ENCODE measurements at places on chromosomes 16 and 17.

DNA sequence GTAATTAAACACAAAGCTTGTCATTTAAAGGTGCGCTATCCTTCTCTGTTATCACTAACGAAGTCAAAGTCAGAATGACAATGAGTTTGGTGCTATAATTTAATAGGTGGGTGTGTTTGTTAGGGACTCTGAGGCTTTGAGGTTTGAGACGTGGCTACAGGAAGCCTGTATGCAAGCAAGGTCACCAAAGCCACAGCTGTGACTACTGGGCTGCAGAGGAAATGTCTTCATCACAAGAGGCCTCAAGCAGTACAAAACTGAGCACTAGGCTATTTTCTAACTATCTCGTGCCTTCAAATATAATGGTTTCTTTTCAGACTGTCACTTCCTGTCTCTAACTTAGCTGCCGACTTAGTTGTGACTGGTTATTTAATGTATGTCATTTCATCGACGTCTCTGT lies 141.2 kb downstream of the AATF start:
- no peak for DNase-seq

- DNase-seq = no peak
Measured at GRCh38 chr17:54324813-54325212, 502.1 kb downstream of the KIF2B start.

DNA sequence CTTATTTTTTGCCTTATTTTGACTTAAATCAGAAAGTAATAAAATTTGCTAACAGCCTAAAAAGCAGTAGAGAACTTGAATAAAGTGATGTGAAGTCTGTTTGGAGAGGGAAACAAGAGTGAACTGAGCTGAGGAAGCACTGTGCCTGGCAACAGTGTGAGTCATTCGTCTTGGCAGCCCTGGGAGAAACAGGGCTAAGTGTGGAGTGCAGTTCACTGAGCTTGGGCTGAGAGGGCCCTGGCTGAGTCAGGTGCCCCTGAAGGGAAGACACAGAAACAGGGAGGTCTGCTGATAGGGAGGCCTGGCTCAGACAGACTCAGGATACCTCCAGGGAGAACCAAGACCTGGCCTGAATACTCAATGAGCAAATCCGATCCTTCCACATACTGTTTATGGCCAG lies 132.1 kb downstream of the HS3ST4 start:
- DNase-seq = no peak

GRCh38 chr16:75081179-75081859 lies 35.3 kb downstream of the LDHD start:
- no peak for DNase-seq

- no peak for DNase-seq
Measured at GRCh38 chr17:47742319-47743181, 9.5 kb downstream of the TBX21 start.

DNA sequence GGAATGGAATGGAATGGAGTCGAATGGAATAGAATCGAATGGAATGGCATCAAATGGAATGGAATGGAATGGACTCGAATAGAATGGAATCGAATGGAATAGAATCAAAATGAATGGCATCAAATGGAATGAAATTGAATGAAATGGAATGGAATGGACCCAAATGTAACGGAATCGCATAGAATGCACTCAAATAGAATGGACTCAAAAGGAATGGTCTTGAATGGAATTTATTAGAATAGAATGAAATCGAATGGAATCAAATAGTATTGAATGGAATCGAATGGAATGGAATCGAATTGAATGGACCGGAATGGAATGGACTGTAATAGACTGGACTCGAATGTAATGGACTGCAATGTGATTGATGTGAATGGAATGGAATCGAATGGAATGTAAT lies 501.4 kb upstream of the WSB1 start:
- DNase-seq = no peak

GRCh38 chr16:76081967-76082366 lies 195.2 kb upstream of the CNTNAP4 start:
- peak; percentile 28 for DNase-seq

GRCh38 chr17:74290340-74290739 lies 16.3 kb downstream of the DNAI2 start:
- DNase-seq = no peak

- peak; percentile 48 for DNase-seq
Measured at GRCh38 chr16:19850131-19850817, 34.4 kb downstream of the GPRC5B start.

DNA sequence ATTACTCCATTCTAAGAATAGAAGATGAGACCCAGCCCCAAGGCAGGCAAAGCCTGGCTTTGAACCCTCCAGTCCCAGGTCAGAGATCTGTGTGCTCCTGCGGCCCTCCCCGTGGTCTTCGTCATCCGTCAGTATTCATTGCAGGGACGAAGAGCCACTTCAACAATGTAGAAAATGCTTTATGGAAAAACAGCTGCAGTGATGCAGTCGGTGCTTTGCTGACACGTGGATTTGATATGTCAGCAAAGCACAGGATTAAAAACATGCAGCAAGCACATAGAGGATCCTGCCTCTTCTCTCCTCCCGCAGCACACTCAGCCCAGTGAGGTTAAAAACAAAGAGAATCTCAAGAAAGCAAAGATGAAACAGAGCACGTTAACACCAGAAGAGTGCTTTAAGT lies 117.1 kb upstream of the AXIN2 start:
- no peak for DNase-seq

DNA sequence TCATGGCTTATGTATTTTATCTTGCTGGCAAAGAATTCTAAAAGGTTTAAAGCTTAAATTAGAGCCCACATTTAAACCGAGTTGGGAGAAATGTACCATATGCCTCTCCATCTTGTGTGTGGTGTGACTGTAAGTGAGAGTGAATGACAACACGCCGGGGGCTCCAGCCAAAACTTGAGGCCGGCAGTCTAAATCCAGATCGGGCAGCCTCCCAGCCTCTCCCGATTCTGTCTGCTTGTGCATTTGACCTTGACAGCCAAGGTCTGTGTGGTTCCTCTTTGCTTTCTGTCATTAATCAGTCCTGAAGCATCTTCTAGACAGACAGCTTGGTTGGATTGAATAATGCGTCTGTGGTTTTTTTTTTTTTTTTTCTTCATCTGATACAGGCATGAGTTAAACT lies 1093.2 kb upstream of the EEF2KMT start:
- no peak for DNase-seq

DNA sequence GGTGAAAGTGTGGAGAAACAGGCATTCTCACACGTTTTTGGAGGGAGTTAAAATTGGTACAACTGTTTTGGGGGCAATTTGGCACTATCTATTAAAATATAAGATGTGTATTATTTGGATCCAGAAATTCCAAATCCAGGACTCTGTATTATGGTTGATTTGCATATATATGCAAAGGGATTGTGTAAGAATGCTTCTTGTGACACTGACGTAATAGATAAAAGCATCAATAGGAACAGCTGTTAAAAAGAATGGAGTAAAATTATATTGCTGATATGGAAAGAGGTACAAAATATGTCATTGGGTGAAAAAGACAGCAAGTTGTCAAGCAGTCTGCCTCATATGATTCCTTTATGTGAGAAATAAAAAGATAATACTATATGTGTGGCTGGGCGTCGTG lies 17.3 kb downstream of the FA2H start:
- no peak for DNase-seq

DNA sequence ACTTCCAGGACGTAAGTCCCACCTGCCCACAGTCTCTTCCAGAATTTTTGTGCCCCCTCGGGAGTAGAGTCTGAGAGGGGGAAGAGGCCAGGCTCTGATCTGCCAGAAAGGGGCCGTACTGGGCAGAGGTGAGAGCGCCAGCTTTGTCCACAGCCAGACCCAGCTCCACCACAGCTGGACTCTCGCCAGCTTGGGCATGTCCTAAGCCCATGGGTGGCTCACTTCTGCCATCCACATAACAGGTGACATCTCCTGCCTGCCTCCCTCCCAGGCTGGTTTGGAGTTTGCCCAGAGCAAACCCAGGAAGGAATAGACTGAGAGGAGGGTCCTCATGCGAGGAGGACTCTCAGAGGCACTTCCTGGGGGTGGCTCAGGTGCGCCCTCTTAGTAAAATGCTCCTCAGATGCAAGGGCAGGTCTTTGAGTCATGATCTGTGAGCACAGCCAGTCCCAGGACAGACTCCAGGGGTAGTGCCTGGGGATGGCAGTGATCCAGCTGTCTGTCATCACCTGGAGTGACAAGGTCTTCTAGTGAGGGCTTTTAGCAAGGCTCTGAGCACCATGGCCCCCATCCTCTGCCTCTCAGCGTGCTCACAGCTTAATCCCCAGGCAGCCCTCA lies 89.2 kb downstream of the AMFR start:
- DNase-seq = no peak

DNA sequence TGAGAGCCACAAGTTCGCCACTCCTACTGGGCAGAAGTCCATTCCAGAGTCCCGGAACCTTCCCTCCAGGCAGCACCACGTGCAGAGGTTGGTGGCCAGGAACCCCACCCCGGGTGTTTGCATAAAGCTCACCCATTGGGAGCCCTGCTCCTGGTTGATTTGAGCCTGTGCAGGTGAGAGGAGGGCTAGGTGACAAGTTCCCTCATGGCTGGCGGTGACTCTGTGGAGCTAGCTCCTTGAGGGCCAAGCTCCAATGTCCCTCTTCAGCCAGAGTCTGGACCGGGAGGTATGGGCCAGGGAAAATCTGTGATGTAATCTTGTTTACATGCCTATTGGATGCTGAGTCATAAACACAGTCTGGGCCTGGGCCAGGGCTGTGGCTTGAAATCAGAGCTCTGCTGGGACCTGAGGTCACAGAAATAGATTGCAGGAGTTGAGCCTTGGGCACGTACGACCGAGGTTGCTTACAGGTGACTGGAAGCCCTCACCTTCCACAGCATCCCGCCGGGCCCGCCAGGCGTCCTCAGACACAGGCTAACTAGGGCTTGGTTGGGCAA lies 118.9 kb downstream of the AATF start:
- no peak for DNase-seq

DNA sequence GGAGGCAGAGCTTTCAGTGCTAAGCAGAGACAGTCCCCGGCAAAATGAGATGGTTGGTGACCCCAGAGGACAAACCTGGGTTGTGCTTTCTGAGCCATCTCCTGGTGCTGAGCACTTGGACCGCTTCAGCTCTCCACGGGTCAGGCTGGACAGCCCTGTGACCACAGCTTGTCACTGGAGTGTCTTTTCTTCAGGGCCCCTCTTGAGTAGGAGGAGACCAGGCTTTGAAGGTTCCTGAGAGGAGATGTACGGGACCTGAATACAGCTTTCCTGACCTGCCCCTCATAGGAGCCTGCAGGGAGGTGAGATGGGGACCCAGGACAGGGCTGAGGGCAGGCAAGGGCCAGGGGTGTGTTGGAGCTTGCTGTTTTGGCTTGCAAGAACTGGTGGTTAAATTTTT lies 17.8 kb upstream of the ADGRG1 start:
- no peak for DNase-seq

- peak; percentile 60 for DNase-seq
Measured at GRCh38 chr16:28974007-28974436, 556 bp upstream of the SPNS1 start.

GRCh38 chr17:9287306-9287705 lies 266.0 kb downstream of the NTN1 start:
- DNase-seq = no peak

GRCh38 chr17:54028986-54029580 lies 206.4 kb downstream of the KIF2B start:
- no peak for DNase-seq

DNA sequence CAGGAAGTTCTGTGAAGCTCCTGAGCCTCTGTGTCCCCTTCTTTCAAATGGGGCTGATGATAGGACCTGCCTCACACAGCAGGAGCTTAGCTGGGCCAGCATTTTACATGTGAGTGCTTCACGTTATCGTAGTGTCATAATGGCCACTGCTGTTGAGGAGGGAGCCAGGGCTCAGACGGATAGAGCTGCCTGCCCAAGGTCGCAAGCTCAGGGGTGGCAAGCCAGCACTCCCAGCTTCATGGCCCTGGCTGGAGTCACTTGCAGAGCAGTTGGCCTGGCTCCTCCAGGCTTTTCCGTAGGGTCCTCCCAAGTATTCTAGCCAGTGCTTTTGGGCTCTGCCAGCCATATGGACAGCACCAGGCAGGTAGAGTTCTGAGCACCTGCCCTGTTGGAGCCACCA lies 115.1 kb downstream of the SOCS1 start:
- DNase-seq = no peak

DNA sequence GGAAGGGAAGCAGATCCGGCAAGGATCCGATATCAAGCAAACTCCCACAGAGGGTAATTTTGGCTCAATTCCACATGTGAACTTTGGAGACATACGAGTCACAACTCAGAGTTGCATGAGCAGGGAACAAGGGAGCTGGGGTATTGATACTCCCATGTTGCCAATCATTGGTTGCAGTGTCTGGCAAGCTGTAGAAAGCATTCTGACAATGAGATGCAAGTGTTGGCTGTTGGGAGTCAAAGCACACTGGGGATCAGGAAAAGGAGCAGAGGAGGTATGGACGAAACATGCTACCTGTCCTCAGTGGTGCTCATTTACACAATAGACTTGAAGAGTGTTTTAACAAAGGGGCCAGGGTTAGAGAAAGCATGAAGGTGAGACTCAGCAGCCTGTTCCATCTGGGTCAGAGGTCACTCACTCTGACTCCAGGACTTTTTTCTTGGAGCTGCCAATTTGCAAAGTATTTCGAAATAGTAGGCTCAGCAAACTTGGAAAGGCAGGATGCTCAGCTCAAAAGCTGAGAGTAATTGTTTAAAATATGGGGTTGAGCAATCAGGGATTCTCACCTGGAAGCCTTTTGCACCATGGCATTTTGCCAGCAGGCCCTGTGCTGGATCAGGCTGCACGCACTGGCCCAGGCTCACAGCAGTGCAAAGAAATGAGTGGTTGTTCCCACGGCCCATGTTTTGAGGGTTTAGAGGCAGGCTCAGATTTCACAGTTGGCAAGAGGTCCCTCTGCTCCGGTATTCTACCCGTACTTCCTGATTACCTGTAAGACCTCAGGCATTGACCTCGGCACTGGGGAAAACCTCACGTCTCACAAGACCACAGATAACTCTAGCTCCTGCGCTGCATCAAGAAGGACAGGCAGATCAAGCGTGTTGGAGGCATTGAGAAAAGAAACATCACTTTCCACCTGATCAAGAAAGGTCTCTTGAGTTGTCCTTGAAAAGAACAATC lies 17.6 kb upstream of the NKD1 start:
- no peak for DNase-seq

- DNase-seq = no peak
Measured at GRCh38 chr17:9024497-9024896, 3.2 kb downstream of the NTN1 start.

- no peak for DNase-seq
Measured at GRCh38 chr17:40090237-40091119, 9.9 kb downstream of the NR1D1 start.

DNA sequence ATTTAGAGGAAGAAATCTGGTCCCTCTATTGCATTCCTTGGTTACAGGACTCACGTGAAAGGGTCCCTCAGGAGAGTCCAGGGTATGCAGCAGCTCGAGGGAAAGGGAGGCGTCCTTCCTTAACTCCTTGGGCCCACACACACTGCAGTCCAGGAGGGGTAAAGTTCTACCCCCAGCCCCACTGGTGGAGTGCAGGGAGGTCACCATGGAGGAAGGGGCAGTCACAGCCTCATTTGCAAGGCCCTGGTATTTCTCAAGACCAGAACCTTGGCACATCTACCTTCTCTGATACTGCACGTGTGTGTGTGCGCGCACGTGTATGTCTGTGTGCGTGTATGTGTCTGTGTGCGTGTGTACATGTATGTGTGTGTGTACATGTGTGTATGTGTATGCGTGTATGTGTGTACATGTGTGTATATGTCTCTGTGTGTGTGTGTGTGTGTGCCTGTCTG lies 11.1 kb downstream of the HIC1 start:
- DNase-seq = no peak

- DNase-seq = no peak
Measured at GRCh38 chr16:71369494-71369893, 11.0 kb downstream of the CALB2 start.

GRCh38 chr17:55322453-55322985 lies 57.8 kb downstream of the HLF start:
- DNase-seq = no peak

- DNase-seq = no peak
Measured at GRCh38 chr16:25013049-25013448, 2.1 kb downstream of the ARHGAP17 start.

All from DMS153 (cell line).